ENCODE measurements at places on chromosomes 1 and 21. TPM values are rescaled to one million over a fixed set of nuclear protein-coding genes. Genes with fewer than 3 reads are reported as not detected.

GRCh38 chr1:117810553-117810952 lies 118.9 kb downstream of the GDAP2 start:
- DNase-seq, result no peak

The CD52 gene
- 3.8 TPM for polyA plus RNA-seq

The ADGRB2 gene
- 18.7 TPM for polyA plus RNA-seq

GRCh38 chr1:238628110-238628509 lies 737.4 kb upstream of the ZP4 start:
- DNase-seq, result no peak

DNA sequence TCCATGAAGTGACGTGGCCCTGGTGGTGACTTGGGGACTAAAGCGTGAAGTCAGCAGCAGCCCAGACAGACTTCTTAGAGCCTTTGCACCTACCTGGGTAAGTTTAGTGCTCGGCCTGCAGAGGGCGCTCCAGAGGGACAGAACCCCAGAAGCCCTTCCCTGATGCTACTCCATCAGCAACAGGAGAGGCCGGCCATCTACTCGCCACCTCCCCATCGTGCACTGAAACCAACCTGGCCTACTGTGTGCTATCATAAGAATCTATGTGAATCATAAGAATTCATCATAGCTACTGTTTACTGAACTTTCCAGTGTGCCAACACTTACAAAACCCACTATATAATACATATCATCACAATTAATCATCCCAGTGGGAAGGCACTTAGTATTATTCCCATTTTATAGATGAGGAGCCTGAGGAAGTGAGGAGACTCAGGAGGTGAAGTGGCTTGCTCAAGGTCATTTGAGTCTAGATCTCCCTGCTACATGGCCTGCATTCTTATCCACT lies 7.9 kb upstream of the EDN2 start:
- DNase-seq, result no peak

DNA sequence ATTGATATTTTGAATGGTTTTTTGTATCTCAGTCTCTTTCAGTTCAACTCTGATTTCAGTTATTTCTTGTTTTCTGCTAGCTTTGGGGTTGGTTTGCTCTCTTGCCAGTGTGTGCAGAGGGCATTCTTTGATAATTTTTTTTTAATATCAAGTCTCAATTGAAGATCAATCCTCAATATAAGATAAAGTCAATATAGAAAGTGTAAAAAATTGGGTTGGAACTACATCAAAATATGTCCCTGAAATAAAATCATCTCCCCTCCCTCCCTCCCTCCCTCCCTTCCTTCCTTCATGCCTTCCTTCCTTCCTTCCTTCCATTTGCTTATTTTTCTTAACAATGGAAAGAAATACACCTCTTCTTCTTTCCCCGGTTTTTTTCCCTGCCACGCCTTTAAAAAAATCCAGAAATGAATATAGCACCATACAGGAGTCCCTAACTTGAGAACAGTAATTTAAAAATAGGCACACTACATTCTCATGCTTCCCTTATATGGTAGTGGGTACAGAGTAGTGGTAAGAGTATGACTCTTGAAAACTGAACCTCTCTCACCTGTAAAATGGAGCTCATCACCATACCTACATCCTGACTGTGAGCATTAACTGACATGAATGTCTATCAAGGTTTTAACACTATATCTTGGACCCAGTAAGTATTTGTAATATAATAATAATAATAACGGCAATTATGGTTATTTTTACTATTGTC lies 221.9 kb downstream of the GIPC2 start:
- DNase-seq, result no peak

The RAB29 gene
- polyA plus RNA-seq, result 22.1 TPM
